GM12878 (cell line): ENCODE measurements at places on chromosomes 11 and 22. TPM values are rescaled to one million over a fixed set of nuclear protein-coding genes. Genes with fewer than 3 reads are reported as not detected.

Gene DCDC1
- polyA plus RNA-seq = not detected in 2 replicates

Gene WEE1
- 9.7 and 13.8 TPM in 2 replicates for polyA plus RNA-seq

Gene LDLRAD3
- polyA plus RNA-seq = 12.0 and 13.0 TPM in 2 replicates

Gene ROBO4
- polyA plus RNA-seq = not detected in 2 replicates

Gene UPK3A
- polyA plus RNA-seq = not detected in 2 replicates

Gene OR52H1
- polyA plus RNA-seq = not detected in 2 replicates

Gene STT3A
- 193 and 215 TPM in 2 replicates for polyA plus RNA-seq

Gene TTC28
- polyA plus RNA-seq = 2.3 TPM in 2 replicates

Gene GAL3ST1
- not detected in 2 replicates for polyA plus RNA-seq

Gene HBE1
- polyA plus RNA-seq = not detected in 2 replicates

Gene SELENOM
- polyA plus RNA-seq = 3.8 and 6.2 TPM in 2 replicates

Gene NTM
- polyA plus RNA-seq = not detected in 2 replicates

Gene RBMXL2
- polyA plus RNA-seq = not detected in 2 replicates

Gene C22orf42
- not detected in 2 replicates for polyA plus RNA-seq

Gene UBQLNL
- polyA plus RNA-seq = 0.10 and 0.13 TPM in 2 replicates

Gene APIP
- 55.5 and 59.4 TPM in 2 replicates for polyA plus RNA-seq

Gene SLC22A25
- not detected in 2 replicates for polyA plus RNA-seq

Gene HMOX1
- polyA plus RNA-seq = 16.9 and 20.4 TPM in 2 replicates

Gene KCTD14
- 0.52 and 0.54 TPM in 2 replicates for polyA plus RNA-seq

Gene FJX1
- polyA plus RNA-seq = 7.4 and 9.3 TPM in 2 replicates

Gene MIAT
- 2.0 and 2.2 TPM in 2 replicates for polyA plus RNA-seq

Gene PHRF1
- polyA plus RNA-seq = 19.5 and 21.7 TPM in 2 replicates

Gene MOGAT2
- 0.15 and 0.25 TPM in 2 replicates for polyA plus RNA-seq

Gene SREBF2
- polyA plus RNA-seq = 73.1 and 82.3 TPM in 2 replicates

Gene HSPB2
- polyA plus RNA-seq = not detected in 2 replicates

Gene P2RY6
- polyA plus RNA-seq = 0.32 TPM in 1 of 2 replicates, not detected in the other

Gene ACR
- polyA plus RNA-seq = not detected in 2 replicates

Gene KRTAP5-6
- not detected in 2 replicates for polyA plus RNA-seq

Gene OR2AG2
- polyA plus RNA-seq = not detected in 2 replicates

Gene THAP7
- polyA plus RNA-seq = 58.3 and 59.9 TPM in 2 replicates

Gene STARD10
- polyA plus RNA-seq = 7.1 and 10.3 TPM in 2 replicates

Gene PLCB3
- polyA plus RNA-seq = 1.4 and 1.6 TPM in 2 replicates
